BJ (cell line): ENCODE measurements at places on chromosomes 5 and 9. TPM values are rescaled to one million over a fixed set of nuclear protein-coding genes. Genes with fewer than 3 reads are reported as not detected.

SPATA31A3 gene
- polyA plus RNA-seq: not detected in 2 replicates

SLC6A7 gene
- not detected in 2 replicates for polyA plus RNA-seq

CTXN3 gene
- polyA plus RNA-seq: not detected in 2 replicates

DNA sequence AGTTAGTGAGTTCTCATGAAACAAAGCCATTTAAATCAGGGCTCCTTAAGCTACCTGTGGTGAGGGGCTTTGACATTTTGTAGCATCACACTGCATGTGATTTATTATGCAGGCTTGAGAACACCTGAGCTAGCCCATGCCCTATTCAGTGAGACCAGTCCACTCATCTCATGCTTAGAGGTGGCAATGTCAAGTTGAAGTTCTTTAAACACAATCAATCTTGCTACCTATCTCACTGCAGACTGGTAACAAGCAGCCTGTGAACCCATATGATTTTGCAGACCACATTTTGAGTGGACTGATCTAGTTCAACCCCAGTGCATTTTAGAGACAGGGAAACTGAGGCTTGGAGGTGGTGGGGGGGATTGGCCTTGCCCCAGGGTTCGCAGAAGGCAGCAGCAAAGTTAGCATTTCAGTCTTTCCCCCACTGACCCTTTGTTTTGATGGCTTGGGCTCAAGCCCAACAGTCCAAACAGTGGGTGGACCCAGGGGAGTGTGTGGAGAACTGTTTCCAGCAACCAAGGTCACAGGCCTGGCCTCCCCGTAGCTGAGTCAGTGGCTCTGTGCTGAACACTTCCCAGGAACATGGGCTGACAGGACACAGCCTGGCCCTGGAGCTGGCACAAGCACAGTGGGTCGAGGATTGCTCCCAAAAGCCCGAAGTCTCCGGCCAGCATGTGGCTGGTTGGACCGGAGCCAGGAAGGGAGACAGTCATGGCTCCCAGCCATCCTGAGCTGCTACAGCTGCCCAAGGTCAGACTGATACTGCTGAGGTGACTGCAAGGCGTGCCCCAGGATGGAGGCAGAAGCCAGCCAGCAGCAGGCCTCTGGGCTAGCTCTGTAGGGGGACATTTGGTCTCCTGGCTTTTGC, 95.3 kb downstream of the RGS3 start:
- DNase-seq: no peak

GRCh38 chr5:163089926-163090325, 347.5 kb upstream of the CCNG1 start:
- DNase-seq: no peak

GRCh38 chr5:58918021-58918729, 335.3 kb downstream of the RAB3C start:
- DNase-seq: no peak

GRCh38 chr5:61732796-61733195, 400.7 kb downstream of the ZSWIM6 start:
- DNase-seq: no peak

DNA sequence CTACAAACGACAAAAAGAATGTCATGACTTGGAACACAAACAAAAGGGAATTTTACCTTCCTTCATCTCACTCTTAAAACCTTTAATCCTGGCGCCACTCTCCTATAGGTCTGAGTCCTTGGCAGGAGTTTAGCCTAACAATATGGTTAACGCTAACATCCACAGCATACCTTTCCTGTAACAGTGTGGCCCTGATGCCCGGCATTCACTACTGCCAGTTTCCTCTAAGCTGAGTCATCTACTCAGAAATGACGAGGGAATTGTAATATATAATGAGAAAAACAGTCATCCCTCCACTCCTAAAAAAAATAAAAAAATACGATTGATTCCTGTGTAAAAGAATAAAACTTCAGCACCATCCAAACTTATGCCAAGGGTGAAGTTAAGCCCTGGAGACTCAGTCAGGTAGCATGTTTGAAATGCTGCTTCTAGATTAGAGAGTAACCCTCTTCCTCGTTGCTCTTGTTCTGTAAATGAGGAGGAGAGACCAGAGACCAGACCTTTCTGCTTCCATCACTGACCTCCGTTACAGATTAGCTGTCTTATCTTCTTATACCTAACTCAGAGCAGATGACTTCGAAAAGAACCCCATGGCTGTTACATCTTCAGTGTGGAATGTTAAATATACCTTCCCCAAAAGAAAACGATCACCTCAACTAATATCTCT, 37.4 kb downstream of the CCDC125 start:
- no peak for DNase-seq

DNA sequence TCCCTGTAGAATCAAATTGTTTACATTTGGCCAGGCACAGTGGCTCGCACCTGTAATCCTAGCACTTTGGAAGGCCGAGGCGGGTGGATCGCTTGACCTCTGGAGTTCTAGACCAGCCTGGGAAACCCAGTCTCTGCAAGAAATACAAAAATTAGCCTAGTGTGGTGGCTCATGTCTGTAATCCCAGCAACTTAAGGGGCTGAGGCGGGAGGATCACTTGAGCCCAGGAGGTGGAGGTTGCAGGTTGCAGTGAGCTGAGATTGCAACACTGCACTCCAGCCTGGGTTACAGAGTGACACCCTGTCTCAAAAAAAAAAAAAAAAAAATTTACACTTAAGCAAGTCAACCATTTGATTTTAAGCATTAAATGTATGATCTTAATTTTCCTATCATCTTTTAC, 17.5 kb upstream of the IQGAP2 start:
- no peak for DNase-seq

DNA sequence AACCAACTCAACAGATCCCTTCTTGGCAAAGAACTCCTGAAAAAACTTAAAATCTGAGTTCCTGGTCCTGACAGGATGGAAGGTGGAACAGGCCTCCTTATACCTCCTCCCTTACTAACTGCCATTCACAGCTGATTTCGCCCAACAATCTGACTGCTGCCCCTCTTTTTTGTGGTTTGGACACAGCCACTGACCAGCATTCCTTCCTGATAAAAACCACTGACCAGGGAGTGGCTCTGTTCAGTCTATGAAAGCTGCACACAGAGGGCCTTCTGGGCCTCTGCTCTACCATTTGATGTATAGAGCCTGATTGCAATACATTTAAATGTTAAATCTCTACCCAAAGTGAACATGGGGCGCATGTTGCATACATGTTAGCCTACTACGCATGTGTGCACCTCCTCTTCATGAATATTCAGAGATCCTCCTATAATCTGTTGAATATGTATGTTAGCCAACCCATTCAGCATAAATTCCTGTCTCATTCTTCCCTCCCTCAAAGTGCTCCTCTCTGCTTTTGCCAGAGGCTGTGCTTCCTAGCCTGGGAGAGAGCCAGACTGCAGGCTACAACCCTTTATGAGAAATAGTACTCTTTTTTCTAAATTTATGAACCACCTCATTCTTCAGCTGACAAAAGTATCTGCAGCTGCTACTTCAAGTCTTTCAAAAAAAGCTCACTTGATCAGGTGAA, 93.7 kb upstream of the MRPS30 start:
- no peak for DNase-seq

DNA sequence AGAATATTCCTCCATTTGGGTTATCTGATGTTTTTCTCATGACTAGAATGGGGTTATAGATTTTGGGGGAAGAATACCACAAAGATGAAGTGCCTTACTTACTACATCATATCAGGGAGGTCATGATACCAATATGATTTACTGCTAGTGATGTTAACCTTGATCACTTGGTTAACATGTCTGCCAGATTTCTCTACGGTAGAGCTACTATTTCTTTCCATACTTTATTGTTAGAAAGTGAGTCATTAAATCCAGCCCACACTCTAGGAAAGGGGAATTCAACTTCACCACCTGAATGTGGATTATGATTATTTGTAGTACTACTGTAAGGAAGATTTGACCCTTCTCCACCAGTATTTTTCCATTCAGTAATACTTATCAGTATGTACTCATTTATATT, 64.7 kb downstream of the UBE2R2 start:
- no peak for DNase-seq

DNA sequence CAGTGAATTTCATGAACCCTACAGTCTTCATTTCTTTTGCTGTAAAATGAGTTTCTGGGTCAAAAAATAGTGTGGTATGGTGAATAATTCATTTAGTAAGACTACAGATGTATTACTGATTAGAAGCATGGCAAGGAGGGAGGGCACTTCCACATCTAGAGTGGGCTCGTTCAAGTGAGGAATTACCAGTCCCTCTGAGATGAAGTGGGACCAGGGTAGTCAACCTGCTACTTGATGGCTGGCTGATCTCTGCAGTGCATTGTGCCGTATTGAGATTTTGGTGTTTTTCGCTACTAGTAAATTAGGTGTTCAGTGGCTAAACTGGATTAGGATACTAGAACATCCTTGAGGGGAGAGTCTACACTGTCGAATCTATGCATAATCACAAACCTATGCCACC, 10.8 kb downstream of the CDC37L1 start:
- no peak for DNase-seq

GRCh38 chr5:68379275-68380036, 163.9 kb downstream of the PIK3R1 start:
- DNase-seq: no peak

DNA sequence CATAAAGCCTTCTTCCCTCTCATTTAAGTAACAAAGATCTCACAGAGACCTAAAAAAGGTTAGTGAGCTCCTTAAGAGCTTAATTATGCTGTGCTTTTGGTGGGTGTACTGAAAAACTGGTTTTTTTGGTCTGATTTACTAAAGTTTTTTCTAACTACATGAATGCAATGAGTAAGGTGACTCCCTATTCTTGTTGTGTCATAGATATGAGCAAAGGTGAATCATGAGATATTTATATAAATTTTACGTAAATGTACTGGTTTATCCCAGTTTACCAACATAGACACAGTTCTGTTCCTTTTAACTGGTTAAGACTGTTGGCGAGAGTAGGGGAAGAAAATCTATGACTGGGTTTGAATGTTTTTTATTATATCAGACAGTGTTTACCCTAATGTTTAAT, 250.5 kb downstream of the NR2F1-AS1 start:
- DNase-seq: no peak

GRCh38 chr5:69167929-69168328, 979 bp downstream of the CCNB1 start:
- DNase-seq: no peak

GRCh38 chr5:55303238-55303690, 4.2 kb downstream of the DHX29 start:
- peak; percentile 65 for DNase-seq

DNA sequence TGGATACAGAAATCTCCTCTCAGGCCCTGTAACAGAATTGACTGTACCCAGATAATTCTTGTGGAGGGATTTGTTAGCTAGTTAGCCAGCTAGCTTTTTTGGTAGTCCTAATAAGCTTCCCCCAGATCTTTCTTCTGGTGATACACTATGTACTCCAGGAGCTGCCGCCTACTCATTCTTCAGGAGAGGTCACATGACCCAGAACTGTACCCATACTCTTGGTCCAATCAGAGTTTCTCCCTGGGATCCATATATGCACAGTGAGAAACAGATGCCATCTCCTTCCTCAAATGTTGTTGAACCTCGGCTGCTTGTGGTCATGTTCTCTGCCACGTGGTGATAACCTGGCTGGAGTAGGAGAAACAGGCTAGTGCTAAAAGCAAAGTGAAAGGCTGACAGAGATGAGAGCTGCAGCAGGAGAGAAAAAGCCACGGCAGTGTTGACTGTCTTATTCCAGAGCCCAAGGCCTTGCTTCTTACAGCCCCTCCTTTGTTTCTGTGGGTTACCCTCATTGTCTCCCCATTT, 123.0 kb upstream of the RFX3 start:
- DNase-seq: no peak

- DNase-seq: no peak
Observed at GRCh38 chr9:98724810-98725530, 16.2 kb upstream of the GABBR2 start.

- no peak for DNase-seq
Observed at GRCh38 chr5:15734058-15734457, 234.1 kb downstream of the FBXL7 start.

- no peak for DNase-seq
Observed at GRCh38 chr5:43042176-43042625, 2.1 kb upstream of the ANXA2R start.

- no peak for DNase-seq
Observed at GRCh38 chr5:157258450-157258849, 7.5 kb upstream of the CYFIP2 start.

DNA sequence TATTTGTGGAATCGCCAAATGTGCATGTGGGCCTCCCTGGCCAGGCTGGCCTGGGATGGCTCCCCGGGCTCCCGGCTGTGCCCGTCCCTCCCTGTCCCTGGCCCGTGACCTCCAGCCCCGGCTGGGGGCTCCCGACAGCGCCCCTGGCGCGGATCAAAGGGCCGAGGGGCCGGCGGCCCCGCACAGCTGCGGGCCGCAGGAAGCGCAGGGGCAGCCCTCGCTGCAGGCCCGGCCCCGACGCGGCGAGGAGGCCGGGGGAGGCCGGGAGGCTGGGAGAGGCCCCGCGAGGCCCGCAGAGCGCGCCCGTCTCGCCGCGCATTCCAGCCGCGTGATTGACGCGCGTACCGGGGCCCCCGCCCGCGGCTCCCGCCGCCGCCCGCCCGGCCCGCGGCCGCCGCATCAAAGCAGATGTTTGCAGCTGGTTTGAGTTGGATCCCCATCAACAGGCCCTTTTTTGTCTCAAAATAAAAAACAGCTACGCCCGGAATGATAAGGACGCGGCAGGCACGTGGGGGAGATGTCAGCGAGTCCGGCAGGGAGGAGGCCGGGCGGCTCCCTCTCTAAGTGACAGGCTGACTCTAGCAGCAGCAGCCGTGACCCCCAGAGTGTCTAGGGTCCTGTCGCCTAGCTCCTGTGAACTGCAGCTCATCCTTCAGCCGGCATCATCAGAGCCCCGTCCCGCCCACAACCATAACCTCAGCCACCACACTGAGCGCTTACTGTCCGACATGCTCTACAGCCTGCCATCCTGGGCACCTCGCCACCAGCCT, 69.4 kb downstream of the LMX1B start:
- no peak for DNase-seq

DNA sequence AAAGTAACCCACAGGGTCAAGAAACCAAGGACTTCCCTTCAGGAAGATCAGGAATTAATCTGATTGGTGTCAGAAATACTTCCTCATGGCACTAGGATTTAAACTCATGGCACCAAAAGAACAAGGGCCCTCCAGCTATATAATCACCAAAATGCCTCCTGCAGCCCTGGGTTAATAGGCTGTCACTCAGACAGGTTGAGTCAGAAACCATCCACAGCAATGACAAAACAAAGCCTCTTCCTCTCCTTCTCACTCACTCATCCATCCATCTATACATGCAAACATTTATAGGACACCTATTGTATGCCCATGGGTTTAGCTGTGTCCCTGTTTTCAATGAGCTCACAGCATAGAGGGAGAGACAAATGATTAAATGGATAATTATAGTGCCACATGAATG, 62.5 kb upstream of the SPOCK1 start:
- DNase-seq: no peak

- DNase-seq: no peak
Observed at GRCh38 chr9:117777823-117778222, 73.6 kb downstream of the TLR4 start.
